ENCODE measurements at places on chromosomes 2 and 18.

- DNase-seq = no peak
Observed at GRCh38 chr2:37848451-37848850, 76.6 kb upstream of the RMDN2 start.

DNA sequence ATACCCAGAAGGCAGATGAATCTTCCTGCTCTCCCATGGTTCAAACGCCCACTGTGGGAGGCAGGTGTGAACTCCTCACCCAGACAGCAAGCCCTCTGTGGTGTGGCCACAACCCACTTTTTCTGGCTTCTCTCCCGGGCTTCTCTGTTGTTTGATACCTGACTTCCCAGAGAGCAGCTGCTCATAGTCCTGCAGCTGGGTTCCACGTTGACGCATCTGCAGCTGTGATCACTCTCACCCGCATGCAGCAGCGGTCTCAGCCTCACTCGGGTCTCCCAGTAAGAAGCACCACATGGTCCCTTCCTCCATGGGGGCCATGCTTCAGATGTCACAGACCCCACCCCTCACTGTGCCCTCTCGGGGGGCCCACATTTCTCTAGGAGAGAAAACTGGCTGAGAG lies 3.5 kb downstream of the ASPRV1 start:
- no peak for DNase-seq

GRCh38 chr2:55112229-55113031 lies 62.2 kb upstream of the RTN4 start:
- peak; percentile 36 for DNase-seq

GRCh38 chr2:30232801-30233130 lies 1.4 kb downstream of the LBH start:
- no peak for DNase-seq

- no peak for DNase-seq
Observed at GRCh38 chr2:100660851-100661584, 98.2 kb downstream of the PDCL3 start.

DNA sequence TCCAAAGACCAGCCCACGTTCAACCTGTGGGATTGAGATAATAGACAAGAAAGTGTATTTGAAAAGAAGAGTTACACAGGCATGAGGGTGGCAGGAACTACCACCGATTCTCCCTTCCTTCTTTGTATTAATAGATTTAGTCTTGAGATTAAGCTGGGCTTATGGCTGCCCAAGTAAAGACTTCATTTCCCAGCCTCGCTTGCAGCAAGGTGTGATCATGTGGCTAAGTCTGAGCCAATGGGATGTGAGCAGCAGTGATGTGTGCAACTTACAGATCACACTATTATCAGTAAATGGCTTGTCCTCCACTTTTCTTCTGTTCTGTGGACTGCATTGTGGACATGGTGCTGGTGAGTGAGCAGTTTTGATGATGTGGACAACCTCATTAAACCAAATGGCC lies 101.7 kb downstream of the POLR1A start:
- DNase-seq = no peak

DNA sequence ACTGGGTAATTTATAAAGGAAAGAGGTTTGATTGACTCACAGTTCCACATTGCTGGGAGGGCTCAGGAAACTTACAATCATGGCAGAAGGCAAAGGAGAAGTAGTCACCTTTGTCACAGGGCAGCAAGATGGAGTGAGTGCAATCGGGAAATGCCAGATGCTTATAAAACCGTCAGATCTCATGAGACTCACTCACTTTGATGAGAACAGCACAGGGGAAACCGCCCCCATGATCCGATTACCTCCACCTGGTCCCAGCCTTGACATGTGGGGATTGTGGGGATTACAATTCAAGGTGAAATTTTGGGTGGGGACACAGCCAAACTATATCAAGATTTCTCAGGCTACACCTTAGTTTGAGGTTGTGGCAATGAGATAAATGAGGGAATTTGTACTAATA lies 54.9 kb downstream of the AKAIN1 start:
- no peak for DNase-seq

DNA sequence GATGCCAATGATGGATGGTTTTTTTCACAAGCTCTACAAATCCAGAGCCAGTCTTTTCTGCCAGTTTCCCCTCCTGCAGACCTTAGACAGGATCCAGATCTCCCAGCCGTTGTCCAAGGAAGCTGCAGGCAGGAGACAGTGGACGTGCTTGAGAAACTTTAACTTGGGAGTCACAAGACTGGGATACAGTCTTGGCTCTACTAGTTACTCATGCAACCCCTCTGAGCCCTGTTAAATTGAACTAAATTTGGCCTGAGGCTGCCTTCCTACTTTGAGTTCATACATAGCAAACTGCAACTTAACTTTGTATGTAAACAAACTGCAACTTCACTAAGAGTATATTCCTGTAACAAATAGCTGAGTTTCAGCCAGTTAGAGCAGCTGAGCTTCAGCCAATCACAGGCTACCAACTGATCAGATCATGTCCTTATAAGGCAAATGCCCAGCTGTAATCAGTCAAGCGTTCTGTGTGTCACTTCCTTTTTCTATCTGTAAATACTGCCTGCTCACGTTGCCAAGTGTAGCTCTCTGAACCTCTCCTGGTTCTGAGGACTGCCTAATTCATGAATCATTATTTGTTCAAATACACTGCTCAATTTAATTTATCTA lies 140.9 kb downstream of the CAPN13 start:
- no peak for DNase-seq

DNA sequence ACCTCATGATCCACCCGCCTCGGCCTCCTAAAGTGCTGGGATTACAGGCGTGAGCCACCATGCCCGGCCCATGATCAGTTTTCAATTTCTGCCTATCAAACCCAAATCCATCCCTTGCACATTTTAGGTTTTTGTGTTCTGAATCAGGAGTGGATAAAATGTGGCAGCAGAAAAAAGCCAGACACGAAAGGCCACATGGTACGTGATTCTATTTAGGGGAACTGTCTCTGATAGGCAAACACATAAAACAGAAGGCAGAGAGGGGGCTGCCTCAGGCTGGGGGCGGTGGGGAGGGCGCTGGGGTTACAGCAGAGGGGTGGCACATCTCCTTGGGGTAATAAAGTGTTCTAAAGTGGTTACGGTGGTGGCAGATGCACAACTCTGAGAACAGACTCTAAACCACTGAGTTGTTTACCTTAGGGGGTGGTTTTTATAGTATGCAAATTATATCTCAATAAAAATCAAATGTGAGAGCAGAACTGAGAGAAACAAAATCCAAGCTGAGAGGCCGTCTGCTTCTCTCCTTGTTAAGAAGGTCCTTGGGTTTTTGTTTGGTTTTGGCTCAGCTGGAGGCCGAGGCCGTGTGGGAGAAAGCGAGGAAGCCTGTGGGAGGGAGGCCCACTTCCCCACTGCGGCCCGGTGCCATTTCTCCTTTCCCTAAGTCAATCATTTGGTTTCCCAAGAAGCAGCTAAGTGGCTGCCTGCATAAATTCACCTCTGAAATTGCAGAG lies 78.0 kb downstream of the SOWAHC start:
- DNase-seq = no peak

DNA sequence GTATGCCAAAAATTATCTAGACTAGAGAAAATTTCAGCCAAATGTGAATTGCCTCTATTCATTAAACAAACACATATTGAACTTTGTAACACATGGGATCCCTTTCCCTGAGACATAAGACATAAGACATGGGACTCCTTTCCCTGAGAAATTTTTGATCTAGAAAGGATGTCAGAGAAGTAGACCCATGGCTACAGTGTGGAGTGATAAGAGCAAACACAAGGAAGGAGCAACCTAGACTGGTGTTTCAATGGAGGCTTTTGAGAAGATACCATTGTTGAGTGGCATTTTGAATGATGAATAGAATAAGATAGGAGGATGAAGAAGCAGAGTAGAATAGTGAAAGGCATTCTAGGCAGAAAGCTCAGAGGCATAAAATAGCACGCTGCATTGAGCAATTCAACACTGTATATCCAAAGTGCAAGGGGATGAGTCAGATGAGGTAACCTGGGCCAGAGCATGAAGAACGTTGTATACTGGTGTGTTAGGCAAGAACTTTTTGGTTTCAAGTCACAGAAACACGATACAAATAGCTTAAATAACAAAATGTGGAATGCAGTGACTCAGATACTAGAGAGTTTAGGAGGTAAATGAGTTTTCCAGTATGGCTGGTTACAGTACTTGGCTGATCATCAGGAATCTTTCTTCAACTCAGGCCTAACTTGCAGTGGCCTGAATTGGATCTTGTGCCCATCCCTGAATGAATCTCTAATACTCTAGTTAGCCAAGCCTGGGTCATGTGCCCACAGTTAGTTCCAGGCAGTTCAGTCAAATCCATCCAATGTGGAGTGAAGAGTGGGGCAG lies 129.8 kb upstream of the TANK start:
- DNase-seq = no peak

DNA sequence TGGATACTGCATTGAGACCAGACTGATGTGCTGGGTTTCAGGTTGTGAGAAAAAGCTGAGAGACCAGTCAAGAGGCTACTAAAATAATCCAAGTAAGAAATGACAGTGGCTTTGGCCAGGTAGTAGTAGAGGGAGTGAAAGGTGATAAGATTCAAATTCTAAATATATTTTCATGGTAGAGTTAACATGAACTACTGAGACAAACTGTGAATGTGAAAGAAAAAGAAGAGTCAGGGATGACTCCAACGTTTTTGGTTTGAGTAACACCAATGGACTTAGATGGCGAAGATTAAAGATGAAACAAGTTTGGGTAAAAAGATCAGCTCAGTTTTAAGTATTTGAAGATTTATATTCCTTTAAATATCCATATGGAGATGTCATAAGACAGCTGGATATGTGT lies 209.4 kb downstream of the ZEB2 start:
- DNase-seq = no peak

DNA sequence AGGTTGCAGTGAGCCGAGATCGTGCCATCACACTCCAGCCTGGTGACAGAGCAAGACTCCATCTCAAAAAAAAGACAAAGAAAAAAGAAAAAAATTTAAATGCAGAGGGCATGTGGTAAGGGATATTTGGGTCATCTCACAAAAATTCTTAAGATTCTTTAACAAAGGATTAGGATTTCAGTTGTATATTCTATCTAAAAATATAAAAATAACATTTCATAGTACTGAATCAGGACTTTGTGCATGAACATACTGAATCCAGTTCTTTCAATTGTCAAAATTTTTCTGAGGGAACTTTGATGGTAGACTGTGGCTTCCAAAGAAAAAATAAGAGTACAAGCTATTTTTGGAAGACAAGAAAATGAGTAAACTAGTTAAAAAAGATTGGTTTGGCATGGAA lies 6.5 kb upstream of the PPP3R1 start:
- no peak for DNase-seq

- DNase-seq = no peak
Observed at GRCh38 chr2:63287956-63288355, 237.3 kb downstream of the OTX1 start.

DNA sequence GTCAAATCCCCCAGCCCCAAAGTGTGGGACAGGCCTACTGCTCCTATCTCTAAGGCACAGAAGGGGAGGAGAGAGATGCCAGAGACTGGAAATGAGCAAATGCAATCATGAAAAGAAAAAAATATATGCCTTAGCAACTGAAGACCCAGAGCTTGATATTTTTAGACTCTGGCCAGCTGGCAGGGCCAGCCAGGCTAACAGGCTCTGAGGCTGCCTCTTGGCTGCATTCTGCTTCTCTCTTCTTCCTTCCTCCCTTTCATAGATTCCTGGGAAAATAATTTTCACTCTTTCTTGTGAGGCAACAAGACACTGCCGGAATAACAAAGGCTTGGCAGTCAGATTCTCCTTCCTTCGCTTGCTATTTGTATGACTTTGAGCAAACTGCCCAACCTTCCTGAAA lies 209.1 kb downstream of the RAD51AP2 start:
- DNase-seq = no peak

GRCh38 chr2:36912695-36913094 lies 53.6 kb downstream of the STRN start:
- no peak for DNase-seq

DNA sequence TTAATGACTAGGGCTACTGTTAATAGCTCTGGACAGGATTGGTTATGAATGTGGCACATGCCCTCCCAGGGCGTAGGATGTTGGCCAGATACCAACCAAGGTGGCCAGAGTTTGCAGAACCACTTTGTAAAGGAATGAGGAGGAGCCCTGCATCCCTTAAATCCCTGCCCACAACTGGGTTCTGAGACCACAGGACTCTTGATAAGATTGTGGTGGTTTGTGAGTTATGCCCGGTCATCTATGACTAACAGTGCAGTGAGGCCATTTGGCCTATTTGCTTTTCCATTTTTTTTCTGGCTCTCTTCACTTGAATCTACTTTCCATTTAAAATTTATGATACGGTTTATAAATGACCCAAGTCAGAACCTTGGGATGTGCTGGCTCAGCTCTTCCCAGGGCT lies 294.5 kb downstream of the PRKCE start:
- no peak for DNase-seq

GRCh38 chr2:155377266-155377680 lies 678.8 kb downstream of the KCNJ3 start:
- no peak for DNase-seq

DNA sequence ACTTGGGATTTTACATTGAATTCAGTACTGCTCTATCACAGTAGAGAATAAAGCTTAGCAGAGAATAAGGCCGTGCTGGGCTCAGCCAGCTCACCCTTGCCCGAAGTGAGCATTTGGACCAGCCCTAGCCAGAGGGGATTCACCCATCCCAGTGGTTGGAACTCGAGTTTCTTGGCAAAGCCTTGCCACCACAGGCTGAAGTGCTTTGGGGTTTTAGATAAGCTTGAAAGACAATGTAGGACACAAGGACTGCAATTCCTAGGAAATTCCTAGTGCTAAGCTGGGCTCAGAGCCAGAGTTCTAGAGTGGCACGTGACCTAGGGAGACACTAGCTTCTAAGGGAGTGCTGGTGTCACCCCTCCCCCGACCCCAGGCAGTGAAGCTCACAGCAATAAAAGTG lies 28.0 kb downstream of the SERPINB11 start:
- DNase-seq = no peak

- DNase-seq = no peak
Observed at GRCh38 chr2:199128476-199129229, 329.1 kb downstream of the SATB2 start.

DNA sequence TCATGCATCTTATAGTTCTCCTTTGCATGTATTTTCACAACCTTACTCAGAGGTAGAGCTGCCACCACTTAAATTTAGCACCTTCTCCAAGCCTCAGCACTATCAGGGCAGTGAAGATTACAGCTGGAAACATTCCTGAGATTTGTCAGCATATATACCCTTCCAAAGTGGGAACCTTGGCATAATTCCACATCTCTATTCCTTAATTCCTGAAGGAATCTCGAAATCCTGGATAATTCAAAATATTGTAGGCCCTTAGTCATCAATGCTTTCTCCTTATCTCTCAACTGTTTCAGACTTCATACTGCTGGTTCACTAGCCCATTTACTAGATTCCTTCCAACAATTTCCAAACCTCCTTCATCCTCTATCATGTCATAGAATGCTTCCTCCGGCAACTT lies 87.4 kb downstream of the ITSN2 start:
- no peak for DNase-seq

DNA sequence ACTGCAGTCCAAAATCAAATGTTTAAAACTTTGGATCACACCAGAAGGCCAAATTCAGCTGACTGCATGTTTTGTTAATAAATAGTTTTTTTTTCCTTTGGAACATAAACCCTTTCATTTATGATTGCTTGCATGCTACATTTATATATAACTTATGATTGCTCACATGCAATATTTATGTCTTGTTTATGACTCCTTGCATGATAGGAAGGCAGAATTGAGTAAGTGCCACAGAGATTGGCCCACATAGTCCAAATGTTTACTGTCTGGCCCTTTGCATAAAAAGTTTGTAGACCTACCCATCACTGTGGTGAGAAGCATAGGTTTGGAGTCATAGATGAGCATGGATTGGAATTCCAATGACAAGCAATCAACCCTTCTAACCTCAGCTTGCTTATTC lies 30.8 kb downstream of the WDFY1 start:
- DNase-seq = no peak

Measured in NCI-H1092 (cell line).